Mesenchymal stem cell (in vitro differentiated cells and primary cell): ENCODE measurements at places on chromosomes 1 and 21.

DNA sequence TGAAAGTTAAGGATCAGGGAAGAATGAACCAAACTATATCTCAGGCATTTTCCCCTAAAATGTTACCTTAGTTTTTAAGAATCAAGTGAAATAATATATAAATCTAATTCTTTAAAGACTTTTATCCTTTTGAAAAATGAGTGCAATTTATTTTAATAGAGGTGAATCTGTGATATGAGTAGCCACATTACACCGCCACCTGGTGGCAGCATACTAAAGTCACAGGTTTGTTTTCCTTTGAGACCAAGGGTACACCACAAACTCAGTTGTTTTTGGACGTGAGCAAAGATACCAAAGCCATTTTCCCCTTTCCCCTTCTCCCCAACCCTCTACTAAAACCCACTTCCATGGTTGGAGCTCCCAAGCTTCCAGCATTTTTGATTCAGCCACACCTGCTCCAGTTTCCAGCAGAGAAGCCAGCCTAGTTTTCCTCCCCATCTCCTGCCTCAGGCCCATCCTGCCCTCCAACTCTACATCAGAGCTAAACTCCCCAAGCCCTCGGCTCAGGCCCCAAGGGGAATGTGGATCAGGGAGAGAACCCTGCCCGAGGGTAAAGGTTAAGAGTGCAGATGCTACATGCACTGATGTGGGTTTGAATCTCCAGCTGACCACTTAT, 22.9 kb upstream of the LDLRAP1 start:
- no peak overlapping the region for H3K4me3 ChIP-seq
- peak; percentile 63 for DNase-seq
- peaks cover 25% of the 10 kb centered on the region for H3K4me1 ChIP-seq
- H3K36me3 ChIP-seq, result no peaks in the 10 kb centered on the region
- no peak overlapping the region for H3K27ac ChIP-seq

DNA sequence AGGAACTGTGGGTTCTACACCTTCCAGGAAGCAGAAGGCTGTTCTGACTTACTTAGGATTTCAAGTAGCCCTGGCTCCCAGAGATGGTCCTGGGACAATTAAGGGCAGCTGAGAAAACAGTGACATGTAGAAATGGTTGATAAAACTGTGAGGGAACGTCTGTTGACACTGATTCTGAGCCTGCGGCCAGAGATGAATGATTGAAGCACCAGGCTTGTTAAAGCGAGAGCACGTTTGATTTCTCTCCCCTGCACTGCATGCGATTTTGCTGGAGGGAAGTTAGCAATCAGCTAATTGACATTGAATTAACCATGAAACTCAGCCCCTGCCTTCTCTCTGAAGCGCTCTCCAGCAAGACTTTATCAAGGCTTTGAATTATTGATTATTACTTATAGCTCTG, 29.9 kb upstream of the POU3F1 start:
- no peak for DNase-seq
- H3K27me3 ChIP-seq, result peaks cover 43% of the 10 kb centered on the region
- H3K36me3 ChIP-seq, result no peaks in the 10 kb centered on the region
- H3K4me3 ChIP-seq, result no peak overlapping the region

DNA sequence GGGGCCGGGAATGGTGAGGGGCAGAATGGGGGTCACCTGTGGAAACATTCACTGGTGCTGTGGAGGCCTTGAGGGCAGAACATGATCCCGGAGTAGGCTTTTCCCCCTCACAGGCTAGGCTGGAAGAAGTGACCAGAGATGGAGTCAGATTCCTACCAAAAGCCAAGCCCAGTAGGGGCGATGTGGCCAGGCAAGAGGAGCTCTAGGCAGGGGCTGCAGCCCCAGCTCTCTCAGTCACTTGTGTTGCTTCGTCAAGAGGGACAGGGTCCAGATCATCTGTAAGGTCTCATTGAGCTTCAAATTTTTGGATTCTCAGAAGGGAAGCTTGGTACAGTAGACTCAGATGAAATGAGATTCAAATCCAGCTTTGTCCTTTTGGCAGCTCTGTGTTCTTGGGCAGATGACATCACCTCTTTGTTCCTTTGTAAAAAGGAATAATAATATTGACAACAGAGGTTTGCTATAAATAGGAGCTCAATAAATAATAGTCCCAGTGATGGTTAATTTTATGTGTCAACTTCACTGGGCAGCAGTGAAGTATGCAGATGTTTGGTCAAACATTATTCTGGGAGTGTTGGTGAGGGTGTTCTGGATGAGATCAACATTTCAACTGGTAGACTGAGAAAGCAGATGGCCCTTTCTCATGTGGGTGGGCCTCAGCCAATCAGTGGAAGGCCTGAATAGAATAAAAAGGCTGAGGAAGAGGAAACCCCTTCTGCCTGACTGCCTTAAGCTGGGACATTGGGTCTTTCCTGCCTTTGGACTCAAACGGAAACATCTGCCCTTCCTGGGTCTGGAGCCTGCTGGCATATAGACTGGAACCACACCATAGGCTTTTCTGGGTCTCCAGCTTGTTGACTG, 324.7 kb upstream of the USP24 start:
- H3K36me3 ChIP-seq, result no peaks in the 10 kb centered on the region
- H3K4me1 ChIP-seq, result no peaks in the 10 kb centered on the region
- H3K27me3 ChIP-seq, result no peaks in the 10 kb centered on the region

- no peaks in the 10 kb centered on the region for H3K4me1 ChIP-seq
- DNase-seq, result no peak
- H3K27ac ChIP-seq, result peak overlapping the region; percentile 92
- H3K4me3 ChIP-seq, result peak overlapping the region; percentile 87
- H3K36me3 ChIP-seq, result peaks cover 3% of the 10 kb centered on the region
- H3K27me3 ChIP-seq, result no peaks in the 10 kb centered on the region
Observed at GRCh38 chr21:28884481-28884880, 108.2 kb downstream of the LTN1 start.

- no peak overlapping the region for H3K27ac ChIP-seq
- H3K4me3 ChIP-seq, result no peak overlapping the region
- no peaks in the 10 kb centered on the region for H3K27me3 ChIP-seq
- DNase-seq, result no peak
- H3K4me1 ChIP-seq, result peaks cover 18% of the 10 kb centered on the region
- H3K36me3 ChIP-seq, result peaks cover 64% of the 10 kb centered on the region
Observed at GRCh38 chr1:206495011-206495461, 12.3 kb upstream of the RASSF5 start.
